ENCODE measurements at places on chromosomes 3 and 15.

DNA sequence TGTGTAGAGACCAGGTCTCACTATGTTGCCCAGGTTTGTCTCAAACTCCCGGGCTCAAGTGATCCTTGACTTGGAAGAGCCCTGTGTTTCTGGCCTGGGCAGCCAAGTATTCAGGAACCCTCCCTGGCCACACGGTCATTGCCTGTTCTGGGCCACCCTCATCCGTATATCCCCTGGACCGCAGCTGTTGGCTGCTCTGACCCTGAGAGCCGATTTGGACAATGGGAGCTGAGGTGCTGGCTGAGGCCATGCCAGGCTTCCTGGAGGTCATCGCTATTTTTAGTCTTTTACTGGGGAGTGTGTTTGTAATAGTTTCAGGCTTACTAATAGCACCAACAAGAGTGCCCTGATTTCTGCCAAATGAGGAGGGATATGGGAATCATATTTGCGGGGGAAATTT lies 60.7 kb downstream of the ADAMTS7 start:
- DNase-seq, result no peak

DNA sequence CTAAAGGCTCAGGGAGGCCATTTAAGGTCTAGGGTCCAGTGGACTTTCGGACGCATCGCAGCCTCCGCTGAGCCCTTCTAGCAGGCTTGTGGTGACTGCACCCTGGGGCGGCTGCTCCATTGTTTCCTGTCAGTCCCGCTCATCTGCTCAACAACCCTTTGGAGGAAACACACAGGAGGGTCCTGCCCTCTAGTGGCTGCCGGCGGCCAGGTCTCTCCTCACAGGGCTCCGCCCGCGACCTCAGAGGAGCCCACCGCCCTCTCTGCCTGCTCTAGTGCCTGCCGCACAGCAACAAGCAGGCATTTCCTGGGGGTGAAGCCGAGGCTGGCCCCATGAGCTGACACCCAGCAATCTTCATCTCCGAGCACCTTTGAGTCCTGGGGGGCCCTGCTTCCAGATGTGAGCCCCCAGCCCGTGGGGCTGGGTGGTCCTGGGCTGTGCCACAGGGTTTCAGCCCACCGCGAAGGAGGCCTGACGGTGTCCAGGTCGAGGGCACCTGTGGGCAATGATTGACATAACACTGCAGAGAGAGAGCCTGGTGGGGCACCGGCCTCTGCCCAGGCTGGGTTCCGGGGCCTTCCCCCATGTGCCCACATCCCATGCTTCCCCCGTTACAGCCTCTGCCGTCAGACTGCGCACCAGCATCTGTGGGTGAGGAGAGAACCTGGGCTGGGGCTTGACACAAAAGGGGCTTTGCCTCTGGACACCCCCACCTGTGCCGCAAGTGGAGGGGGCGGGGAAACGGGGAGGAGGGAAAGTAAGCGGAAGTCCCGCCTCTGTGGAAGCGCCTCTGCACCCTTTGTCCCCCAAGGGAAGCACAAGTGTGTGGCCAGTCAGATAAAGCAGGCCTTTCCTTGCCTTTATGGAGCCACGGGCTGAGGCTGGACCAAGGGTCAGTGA lies 27.0 kb upstream of the SFMBT1 start:
- peak; percentile 86 for DNase-seq

DNA sequence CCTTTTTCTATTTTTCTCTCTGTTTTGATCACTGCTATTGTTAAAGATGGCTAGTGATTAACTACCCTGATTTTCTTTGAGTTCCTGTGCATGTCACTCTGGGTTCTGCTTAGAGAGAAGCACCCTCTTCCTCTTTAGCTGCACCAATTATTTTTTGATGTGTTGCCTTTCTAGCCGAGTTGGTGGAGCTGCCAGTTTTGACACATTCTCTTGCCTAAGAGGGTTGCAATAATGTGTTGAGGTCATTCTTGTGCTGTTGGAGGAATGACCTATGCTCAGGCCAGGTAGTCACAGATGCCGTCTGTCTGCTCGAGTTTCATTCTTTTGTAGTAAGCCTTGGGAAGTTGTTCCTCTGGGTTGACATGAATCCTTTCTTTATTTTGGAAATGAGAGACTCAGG lies 84.6 kb upstream of the DPH6 start:
- no peak for DNase-seq

GRCh38 chr15:50815958-50816590 lies 50.6 kb upstream of the SPPL2A start:
- DNase-seq, result no peak

GRCh38 chr3:159131376-159131775 lies 329.5 kb downstream of the MFSD1 start:
- DNase-seq, result no peak

- DNase-seq, result no peak
Measured at GRCh38 chr3:194040516-194041273, 95.3 kb upstream of the HES1 start.

DNA sequence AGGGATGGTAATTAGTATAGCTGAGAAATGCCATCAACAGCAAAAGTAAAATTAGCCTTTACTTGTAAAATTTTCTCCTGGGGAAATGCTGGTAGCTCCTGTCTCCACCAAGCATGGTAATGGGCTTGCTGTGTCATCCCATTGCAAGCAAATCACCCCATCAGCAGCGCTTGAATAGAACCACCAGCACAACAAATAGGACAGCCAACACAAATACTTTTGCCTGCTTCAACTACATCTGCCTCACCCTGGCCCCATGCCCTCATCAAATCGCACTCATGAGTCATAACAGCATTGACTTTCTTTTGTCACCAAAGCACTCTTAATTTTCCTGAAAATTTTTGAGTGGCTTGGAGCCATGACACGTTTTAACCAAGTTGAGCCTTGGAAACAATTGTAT lies 52.6 kb downstream of the ERC2 start:
- no peak for DNase-seq

- DNase-seq, result no peak
Measured at GRCh38 chr15:66943456-66944095, 121.8 kb upstream of the SMAD3 start.

DNA sequence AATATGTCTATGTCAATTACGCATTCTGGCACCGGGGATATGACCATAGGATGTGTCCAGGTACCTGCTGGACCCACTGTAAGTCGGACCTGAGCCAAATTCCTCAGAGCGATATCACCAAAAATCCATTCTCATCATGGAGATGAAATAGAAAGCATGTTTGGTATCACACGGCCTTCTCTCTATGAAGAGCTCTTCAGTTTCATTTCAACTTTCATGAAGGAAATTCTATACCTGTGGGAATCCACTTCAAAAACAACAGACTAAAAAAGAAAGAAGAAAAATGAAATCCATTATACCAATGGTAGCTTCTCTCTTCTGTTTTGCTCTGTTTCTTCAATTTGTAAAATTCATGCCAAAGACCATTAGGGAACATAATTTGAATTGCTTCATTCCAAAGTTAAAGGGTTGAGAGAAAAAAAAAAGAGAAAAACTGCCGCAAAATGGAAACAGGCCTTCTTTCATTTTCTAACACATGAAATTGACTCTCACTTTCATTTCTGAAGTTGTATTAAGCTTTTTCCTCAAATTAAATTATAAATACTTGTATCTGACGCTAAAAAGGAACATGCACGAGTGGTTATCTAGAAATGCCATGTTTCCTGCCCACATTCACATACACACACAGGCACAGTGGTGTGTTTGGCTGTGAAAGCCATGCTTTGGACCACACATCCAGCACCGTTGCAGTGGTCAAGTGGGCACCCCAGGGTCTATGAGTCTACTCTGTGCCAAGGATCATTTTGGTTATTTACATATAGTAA lies 46.9 kb upstream of the DIPK2A start:
- no peak for DNase-seq

DNA sequence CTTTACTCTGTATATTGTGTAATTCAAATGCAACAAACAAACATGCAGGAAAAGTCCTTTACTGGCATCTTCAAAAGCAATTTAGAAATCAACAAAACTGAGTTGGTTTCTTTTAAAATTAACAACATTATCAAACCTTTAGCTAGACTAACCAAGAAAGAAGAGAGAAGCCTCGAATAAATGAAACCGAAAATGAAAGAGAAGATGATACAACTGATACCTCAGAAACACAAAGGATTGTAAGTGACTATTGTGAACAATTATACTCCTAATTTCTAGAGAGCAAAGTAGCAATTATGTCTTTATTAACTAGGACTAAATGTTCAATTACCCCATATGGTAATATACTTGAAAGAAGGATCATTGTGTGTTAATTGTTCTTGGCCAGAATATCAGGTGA lies 49.2 kb upstream of the P3H2 start:
- DNase-seq, result no peak

DNA sequence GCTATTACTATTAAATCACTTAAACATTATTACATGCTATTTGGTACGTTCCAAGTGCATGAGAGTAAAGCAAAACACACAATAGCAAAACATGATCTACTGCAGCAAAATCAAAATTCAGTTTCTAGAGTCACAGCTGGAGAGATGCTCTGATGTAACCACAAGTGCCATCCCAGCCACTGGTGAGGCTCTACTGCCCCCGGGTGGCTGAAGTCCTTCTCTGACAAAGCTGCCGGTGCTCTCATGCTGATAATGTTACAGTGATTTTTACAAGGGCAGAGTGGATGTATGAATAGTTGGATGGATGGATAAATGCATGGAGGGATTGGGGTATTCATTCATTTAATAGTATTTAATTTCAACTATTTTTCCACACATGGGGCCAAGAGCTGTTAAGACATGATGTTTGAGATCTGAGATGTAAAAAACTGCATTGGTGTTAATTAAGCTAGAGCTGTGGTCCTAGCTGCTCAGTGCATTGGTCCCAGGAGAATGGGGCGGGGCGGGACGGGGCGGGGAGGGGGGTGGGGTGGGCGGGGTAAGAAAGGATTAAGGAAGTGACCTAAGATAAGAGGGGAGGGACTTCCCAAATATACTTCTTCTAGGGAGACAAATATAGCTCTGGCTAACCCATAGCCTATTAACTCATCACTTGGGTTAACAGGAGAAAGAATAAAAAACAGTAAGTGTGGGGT lies 5.3 kb upstream of the SPESP1 start:
- DNase-seq, result peak; percentile 57

DNA sequence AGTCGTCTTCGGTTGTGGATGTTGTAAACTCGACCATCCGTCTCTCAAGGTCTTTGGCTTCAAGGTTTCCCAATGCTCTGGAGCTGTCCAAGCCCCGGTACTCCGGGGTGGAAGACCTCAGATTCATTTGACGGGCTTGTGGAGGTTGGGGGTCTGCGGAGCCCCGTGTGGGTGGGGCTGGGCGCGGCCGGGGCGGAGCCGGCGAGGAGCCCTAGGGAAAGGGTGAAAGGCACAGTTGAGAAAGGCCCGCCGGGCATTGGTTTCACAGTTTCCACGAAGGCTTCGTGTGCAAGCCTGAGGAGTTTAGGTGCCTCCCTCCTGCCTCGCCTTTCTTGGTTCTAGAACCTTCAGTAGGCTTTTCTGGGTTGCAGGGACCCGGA lies 360 bp upstream of the MGA start:
- DNase-seq, result no peak

- no peak for DNase-seq
Measured at GRCh38 chr3:151584566-151584965, 123.7 kb upstream of the IGSF10 start.

DNA sequence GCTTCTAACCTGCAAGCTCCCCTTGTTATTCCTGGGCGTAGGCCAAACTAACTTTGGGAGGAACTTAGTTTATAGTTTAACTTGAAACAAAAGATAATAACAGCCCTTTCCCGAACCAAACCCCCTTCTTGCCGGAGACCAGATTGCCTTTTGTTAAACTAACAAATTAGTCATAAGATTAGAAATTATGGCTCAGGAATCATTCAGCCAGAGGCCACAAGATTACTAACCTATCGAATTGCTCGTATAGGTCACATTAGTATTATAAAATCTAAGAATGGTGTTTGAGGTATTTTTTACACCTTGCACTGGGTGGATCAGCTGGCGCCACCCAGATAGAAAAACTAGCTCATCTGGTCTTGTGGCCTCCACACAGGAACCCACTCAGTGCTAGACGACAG lies 65.3 kb upstream of the RAP2B start:
- no peak for DNase-seq

- DNase-seq, result no peak
Measured at GRCh38 chr3:154102225-154102624, 19.0 kb upstream of the ARHGEF26 start.

GRCh38 chr3:99901200-99901926 lies 83.7 kb downstream of the CMSS1 start:
- DNase-seq, result no peak

DNA sequence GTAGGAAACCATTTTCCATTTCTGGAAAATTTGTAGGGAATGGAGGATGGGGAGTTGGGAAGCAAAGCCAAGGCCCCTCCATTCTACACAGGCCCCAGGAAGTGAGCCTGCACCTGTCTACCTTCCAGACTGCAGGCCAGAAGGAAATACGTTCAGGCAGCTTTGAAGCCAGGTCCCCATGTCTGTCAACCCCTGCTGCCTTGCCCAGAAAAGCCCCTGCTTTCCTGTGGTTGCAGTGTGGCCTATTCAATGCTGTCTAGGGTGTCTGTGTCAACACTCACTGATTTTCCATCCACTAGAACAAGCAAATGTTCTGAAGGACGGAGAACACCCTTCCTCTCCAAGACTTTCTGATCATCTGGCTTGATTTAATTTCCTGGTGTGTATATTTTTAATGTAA lies 281.9 kb downstream of the TLE3 start:
- no peak for DNase-seq

- DNase-seq, result no peak
Measured at GRCh38 chr15:32943711-32944110, 225.9 kb downstream of the GREM1 start.

GRCh38 chr3:187025656-187026316 lies 95.5 kb downstream of the ST6GAL1 start:
- DNase-seq, result no peak

DNA sequence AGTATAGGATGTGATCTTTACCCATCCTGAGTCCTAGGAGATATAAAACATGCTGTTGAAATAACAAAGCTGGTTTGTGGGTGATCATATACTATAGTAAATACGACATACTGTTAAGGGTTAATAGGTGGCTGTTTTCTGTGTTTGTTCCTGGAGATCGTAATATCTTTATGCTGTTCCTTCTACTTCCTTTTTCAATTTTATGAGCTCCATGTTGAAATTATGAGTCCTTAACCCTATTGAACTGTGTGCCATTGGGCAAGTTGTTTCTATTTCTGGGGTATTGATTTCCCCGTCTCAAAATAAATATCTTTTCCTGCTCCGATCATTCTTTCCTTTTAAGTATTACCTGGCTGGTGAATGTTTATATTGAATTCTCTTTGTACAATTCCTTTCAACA lies 115.1 kb downstream of the LPP start:
- DNase-seq, result no peak

GRCh38 chr15:85137489-85138168 lies 156.0 kb downstream of the PDE8A start:
- no peak for DNase-seq
